ENCODE measurements at places on chromosomes 11 and 22.

DNA sequence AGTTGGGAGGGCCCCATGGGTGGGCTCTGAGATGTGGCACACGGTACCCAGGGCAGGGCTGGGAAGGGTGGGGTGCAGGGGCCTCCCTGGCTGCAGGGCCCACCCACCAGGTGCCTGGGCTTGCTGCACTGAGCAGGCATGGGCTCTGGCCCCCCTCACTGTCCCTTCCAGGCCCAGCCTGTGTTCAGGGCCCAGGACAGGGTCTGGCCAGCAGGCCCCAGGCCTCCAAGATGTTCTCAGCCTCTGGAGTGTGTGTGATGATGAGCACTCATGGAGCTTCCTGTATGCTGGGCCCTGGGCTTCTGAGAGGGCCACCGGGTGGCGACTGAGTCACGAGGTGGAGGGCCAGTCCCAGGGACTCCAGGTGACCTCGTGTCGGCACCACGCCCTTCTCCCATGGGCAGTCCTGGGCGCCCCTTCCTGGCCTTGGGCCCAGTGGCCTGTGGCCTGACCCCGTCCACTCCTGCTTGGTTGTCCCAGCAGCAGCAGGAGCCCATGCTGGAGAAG is 55.9 kb upstream of the CCDC188 start:
- no peak for DNase-seq

DNA sequence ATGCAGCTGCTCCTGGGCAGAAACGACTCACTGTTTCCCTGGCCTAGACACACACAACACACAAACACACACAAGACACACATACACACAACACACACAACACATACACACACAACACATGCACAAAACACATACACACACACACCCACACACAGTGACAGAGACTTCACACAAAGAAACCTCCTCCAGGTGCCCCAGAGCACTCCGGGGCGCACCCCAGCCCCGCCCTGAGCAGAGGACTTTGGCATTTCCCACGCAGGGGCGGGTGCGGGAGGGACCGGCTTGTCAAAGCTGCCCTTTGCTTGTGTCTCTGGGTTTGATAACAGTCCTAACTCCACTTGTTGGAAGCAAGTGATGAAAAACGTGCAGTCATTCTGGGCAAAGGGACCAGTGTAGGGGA is 6.5 kb downstream of the APOBEC3A start:
- DNase-seq, result peak; percentile 69

DNA sequence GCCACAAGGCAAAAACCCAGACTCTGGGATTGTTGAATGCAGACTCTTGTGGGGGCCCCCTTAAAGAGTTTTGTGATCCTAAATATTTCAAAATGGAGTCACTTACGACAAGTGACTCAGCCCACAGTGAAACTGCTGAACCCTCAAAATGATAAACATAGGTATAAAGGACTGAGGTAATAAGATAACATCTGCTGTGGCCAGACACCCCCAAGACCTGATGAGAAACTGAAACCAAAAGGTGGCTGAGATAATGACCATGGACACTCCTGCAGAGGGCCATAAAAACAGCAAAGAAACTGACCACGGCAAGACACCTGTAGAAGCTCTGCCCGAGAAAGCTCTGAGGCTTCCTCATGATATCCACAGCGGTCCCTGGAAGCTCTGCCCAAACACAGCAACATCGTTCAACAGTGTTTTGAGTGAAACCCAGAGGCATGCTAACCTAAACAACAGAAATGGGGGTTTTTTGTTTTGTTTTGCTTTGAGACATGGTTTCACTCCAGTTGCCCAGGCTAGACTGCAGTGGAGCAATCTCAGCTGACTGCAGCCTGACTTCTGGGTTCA is 1.6 kb upstream of the PLAAT4 start:
- DNase-seq, result no peak

GRCh38 chr11:1337647-1338007 is 28.2 kb upstream of the TOLLIP start:
- DNase-seq, result no peak

- no peak for DNase-seq
Observed at GRCh38 chr11:11117730-11118129, 235.3 kb downstream of the CSNK2A3 start.

DNA sequence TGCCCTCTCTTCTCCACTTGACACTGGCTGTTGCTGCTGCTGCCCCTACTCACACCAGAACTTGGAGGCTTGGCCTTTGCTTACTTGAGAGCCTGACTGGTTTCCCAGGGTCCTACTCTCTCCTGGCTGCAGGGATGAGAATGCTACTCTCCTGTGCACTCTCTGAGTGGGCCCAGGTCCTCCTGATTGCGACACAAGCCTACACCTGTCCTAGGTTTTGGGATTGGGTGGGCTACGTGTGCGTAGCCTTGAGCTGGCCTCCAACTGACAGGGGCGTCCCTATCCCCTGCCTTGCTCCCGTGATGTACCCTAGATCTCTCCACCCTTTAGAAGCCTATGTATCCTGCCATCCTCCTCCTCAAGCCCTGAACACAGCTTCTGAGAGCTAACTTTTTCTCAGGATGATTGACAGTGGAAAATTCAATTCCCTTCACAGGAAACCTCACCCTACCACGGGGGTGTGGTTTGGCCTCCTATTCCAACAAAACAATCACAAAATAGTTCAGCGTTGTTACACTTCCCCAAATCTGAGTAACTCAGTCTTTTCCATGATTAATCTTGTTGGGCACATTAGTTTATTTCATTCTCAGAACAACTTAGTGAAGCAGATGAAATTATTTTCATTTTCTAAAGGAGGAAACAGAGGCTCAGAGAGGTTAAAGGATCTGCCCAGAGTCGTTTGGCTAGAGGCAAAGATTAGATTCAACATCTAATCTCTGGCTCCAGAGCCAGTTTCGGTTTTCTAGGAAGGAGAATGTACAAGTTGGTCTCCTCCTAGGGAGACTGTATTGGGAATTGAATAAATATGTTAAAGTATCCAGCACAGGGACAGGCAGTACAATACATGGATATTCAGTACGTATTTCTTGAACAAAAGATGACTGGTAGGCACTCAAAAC is 17.6 kb upstream of the AMOTL1 start:
- no peak for DNase-seq

DNA sequence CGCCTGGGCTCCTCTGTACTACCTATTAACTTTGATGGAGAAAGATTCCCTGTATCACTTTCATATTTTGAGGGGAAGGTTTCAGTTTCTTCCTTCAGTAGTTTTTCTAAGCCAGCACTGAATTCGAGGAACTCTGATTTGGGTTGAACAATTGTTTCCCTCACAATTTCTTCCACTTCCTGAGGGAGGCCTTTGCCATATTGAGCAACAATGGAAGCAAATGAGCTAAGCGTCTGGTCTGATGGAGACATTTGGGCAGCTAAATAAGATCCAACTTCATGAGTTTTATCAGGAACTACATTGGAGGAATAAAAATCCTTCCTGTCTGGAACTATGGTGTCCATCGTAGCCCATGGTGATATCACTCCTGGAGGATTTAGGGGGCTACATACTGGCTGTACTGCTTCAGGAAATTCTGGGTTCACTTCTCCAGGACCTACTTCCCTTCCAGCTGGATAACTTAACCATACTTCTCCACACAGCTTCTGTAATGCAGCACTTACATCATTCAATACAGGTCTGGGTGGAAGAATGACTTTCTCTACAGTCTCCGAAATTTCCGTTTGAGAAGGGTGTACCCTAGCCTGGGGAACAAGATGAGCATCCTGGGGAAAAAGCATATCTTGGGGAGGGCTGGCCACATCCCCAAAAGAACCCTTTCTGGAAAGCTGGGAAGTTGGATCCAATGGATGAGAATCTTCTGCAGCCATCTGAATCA is 38.9 kb upstream of the CCDC89 start:
- no peak for DNase-seq

- DNase-seq, result no peak
Observed at GRCh38 chr11:126293726-126294125, 10.1 kb upstream of the DCPS start.

- DNase-seq, result peak; percentile 84
Observed at GRCh38 chr22:37566903-37567798, 6.9 kb downstream of the CDC42EP1 start.

GRCh38 chr22:48746789-48747425 is 1080.8 kb downstream of the BRD1 start:
- DNase-seq, result no peak

DNA sequence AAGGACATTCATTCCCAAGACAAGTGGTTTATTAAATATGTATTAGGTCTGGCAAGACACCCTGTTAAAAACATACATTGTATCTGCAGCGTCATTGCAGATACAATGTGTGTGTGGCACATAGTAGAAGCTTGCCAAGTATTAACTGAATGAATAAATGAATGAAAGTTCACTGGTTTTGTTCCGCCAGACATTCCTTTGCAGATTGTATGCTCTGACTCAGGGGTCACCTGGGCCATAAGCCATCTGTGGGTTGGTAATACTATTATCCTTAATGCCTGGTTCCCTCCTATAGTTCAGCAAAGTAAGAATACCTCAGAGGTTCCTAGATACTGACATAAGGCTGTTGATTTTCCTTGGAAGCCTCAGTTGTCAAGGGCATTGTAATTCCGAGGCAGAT is 377.3 kb upstream of the CCDC90B start:
- DNase-seq, result no peak

DNA sequence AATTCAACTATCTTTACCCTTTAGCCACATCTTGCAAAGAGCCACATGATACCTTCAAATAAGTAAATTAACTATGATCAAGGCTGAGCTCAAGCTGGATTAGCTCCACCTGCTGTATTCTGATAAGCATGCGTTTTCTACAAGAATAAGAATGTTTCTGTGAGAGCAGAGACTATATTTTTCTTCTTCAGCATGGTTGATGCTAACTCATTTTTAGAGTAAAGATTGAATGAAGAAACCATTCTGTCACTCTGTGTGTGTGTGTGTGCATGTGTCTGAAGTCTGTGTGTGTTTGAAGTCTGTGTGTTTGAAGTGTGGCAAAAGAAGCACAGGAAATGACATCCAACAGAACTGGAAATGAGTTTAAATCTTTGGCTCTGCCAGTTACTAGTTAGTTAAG is 12.0 kb upstream of the LAYN start:
- no peak for DNase-seq

DNA sequence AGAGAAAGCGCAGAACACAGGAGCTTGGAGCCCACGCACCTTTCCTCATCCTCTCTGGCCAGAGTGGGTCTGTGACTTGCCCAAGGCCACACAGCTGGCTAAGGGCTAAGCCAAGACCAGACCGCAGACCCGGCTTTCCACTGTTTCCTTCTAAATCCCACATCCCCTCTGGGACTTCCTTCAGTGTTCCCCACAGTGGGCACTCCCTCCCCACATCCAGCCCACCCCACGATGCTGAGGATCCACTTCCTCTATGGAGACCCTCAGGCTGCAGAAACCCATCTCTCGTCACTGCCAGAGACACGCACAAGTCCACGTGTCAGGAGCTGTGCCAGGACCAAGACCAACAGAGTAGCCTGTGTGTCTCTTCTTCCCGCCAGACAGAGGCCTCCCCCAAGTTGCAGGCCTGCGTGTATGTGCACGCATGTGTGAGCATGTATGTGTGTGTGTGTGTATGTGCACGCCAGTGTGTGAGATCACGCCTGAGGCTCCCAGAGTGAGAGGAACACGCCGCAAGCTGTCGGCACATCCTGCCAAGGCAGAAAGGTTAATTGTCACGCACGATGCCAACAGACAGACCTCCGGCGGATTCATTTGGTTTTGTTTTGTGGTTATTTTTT is 21.6 kb downstream of the PDGFB start:
- DNase-seq, result no peak

DNA sequence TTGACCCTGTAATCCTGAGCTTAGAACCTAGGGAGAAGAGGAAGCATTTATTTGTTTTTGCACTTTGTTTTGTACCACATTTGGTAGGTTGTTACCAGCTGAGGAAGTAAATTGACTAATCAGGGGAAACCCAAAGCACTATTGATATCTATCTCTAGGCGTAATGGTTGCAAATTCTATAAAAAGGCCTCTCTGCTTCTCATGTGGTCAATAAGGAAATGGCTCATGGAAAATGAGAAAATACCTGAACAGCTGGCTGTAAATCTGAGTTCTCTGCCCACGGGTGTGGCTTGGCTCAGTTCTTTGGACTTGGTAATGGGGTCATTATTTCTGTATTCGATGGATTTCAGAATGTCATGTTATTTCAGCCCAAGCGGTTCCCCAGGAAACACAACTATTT is 42.4 kb downstream of the BARX2 start:
- DNase-seq, result no peak

- no peak for DNase-seq
Observed at GRCh38 chr22:25628494-25628893, 64.0 kb downstream of the GRK3 start.

- no peak for DNase-seq
Observed at GRCh38 chr11:123231256-123231655, 36.2 kb upstream of the CLMP start.

DNA sequence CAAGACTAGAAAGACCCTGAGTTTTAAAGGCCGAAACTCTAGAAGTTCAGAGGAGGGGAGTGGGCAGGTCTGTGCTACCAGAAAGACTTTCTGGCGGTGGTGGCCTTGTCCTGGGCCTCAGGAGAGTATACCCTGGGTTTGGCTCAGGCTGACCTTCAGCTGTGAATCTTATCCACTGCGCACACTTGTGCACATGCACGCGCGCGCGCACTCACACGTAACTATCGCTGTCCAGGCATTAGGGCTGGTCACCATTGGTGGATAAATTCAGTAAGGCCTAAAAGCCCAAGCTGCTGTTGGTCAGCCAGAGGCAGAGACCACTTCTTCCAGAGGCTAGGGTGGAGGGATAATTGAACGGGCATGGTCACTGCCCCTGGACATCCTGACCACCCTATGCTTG is 25.1 kb downstream of the ARHGEF17 start:
- no peak for DNase-seq

DNA sequence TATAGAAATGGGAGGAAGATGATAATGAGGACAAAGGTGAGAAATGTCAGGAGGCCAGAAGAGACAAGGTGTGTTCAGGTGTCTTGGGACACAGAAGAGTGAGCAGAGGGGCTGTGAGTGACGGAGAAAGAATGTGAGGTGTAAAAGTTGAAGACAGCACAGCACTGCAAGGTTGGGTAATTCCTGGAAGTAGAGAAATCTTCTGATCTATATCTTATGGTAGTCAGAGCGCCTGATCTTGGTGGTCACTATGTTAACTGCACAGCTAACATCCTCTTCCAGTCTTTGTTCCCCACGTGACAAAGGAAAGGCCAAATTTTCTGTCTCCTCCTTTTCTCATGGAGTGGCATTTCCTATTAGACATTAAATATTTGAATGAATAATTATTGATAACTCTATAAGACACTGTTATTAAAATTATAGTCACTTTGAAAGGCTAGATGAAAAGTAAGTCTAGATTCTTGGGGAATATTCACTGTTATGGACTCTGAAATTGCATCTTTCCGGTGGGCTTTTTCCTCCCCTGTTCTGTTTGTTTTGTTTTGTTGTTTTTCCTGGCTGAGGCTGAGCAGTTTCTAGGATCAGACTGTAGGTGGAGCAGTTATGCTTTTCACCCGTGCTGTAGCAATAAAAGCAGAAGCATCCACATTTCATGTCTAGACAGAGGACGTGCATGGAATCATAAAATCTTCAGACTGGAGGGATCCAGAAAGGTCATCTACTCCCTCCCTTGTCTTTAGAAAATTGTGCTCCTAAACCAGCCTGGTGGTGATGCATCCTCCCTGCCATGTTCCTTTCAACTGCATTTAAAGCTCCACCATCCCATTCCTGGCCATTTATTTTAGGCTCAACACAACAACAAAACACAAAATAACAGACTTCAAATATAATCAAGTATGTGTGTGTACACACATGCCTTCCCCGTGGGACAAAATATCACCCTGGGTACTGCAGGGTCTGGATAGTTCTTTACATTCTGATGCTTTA is 26.6 kb downstream of the SC5D start:
- peak; percentile 14 for DNase-seq

- no peak for DNase-seq
Observed at GRCh38 chr11:116693102-116693570, 79.7 kb downstream of the BUD13 start.
